T-helper 17 cell (primary cell): ENCODE measurements at places on chromosomes 6 and 20.

- DNase-seq, result no peak
Observed at GRCh38 chr20:48259456-48259855, 474.2 kb upstream of the SULF2 start.

DNA sequence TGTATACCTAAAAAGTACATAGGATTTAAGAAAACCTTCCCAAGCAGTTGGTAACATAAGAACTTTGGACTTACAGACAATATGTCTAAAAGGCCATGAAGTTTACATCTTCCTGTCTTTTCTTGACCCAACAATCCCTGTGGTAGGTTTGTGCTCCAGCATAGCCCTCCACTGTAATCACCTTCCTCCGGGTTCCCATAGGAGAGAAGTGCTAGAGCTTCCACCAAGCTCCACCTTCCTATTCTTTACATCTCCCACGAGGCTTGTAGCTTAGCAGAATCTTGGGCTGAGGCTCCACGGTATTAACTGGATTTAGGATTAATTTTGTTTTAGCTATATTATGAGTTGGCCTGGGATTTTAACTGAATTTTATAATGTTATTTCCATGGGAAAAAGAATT is 23.3 kb downstream of the ADGRG6 start:
- no peak for DNase-seq

GRCh38 chr6:145948328-145948727 is 15.8 kb downstream of the SHPRH start:
- DNase-seq, result no peak

GRCh38 chr20:21719592-21720214 is 14.2 kb downstream of the PAX1 start:
- no peak for DNase-seq

DNA sequence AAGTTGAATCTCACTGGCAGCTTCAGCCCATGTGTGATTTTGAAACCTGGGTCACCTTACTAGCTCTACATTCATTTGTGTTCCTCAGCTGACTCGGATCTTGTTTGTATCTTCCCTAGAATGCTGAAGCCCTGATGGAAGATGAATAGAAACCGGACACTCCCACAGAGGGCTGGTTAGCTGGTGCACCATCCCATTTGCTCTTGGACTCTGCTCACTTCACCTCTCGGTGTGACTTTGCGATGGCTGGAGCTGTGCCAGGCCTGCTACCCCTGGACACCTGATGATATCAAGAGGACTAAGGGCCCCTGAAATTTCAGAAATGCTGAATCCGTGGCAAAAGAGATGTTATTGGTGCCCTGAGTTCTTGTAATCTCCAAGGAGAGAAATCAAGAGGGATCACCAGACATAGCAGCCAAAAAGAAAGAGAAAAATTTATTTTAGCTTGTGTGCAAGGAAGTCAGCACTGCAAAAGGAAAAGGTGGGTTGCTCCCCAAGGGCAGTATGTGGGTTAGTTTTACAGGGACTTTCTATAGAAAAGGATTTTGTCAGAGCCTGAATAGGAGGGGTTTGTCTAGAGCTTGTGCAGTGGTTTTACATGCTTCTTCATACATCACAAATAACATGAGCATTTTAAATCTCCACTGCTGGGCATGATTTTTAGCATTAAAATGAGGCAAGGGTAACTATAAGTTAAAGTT is 426.3 kb upstream of the NOX3 start:
- no peak for DNase-seq
